ENCODE measurements at places on chromosomes 7 and 10.

- DNase-seq = no peak
These were observed 25.3 kb upstream of the SMARCD3 start for GRCh38 chr7:151273651-151274390.

- DNase-seq = no peak
These were observed 29.0 kb downstream of the AGAP3 start for GRCh38 chr7:151115121-151115835.

- DNase-seq = no peak
These were observed 28.9 kb downstream of the ADD3 start for GRCh38 chr10:110036640-110037039.

- no peak for DNase-seq
These were observed 177.9 kb downstream of the RPS24 start for GRCh38 chr10:78211561-78212051.

- DNase-seq = no peak
These were observed 49.8 kb upstream of the LEP start for GRCh38 chr7:128191136-128191844.

GRCh38 chr7:95586951-95587301 is 9.4 kb downstream of the PDK4 start:
- DNase-seq = no peak

DNA sequence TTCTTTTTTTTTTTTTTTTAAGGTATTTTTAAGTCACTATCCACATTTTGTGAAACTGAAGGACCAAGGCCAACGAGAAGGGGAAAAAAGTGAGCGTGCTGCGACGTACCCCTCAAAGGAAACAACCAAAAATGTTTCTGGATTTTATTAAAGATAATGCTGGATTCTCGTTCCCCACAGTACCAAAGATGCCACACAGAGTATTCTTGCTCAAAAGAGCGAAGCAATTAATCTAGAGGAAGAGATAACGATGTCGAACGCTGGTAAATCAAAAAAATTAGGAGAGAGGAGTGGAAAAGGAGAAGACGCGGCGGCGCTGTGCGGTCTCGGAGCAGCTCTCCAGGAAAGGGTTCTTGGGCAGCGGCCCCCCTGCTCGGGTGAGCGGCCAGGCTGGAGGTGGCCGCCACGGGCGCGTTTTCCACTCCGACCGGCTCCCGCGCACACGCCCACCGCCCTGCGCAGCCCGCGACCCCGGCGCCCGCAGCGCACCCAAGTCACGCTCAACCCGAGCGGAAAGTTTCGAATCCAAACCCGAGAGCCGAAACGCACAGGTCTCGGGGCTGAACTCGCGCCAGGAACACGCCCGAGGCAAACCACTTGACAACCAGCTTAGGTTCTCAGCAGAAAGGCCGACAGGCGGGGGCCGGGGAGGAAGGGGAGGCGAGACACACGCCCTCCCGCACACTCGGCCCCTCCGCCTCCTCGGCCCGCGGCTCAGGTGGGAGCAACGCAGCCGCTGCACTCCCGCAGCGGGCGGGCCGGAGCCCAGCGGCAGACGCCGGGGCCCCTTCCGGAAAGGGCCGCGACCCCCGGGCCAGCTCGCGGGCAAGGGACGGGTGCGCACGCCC is 989 bp downstream of the SRPK2 start:
- DNase-seq = no peak

DNA sequence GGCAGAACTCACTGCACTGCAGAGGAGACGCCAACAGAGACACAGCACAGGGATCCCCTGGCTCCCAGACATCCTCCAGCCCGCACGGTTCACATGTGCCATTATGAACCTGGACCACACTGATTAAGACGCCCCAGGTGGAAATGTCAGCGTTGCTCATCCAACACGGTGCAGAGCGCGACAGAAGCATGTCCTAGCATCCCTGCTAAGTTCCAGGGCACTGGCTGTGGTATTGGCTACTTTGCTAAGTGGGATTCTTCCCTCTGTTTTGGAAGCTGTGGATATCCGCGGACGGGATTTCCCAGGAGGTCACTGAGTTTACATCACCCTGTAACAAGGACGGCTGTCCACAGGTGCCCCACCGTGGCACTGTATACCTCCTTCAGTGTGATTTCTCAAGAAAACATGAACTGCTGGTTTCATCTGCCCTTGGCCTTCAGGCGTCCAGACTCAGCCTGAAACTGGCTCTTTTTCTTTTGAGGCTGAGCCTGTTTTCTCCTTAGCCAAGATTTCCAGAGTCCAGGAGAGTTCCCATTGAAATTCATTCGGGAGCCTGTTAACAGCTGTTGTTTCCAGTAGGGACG is 324.0 kb downstream of the WDR37 start:
- no peak for DNase-seq

DNA sequence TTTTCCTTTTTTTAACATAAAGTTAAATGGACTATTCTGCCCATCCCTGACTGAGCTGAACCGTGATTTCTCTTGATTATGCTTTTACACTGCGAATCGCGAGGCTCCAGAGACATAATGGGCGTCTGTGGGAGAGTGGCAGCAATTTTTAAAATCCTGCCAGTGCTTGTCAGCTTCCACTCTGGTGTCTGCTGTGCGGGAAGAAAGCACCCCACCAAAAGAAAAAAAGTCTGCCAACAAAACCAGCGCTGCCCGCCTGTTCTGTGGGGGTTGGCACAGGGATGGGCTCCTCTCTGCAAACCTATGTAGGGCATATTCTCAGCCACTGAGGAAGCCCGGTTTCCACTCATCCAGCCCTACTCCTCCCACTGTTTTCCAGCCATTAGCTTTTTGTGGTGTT is 592.3 kb upstream of the GALNT17 start:
- no peak for DNase-seq

DNA sequence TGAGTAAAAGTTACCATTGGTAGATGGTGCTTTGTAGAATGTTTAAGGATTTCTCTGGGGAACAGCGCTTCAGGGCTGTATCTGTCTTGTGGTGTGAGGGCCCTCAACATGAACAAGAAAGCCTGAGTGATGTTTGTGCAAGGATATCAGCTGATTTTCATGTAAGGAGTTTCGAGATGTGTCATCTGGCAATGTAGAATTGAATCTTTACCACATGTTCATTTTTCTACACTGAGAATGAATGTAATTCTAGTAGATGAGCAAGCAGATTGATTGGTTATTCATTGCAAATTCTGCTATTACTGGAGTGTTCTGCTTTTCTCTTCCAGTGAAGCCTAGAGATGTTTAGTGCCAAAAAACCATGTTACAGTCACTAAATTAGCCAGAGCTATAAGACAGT is 87.7 kb downstream of the ST7 start:
- DNase-seq = no peak

DNA sequence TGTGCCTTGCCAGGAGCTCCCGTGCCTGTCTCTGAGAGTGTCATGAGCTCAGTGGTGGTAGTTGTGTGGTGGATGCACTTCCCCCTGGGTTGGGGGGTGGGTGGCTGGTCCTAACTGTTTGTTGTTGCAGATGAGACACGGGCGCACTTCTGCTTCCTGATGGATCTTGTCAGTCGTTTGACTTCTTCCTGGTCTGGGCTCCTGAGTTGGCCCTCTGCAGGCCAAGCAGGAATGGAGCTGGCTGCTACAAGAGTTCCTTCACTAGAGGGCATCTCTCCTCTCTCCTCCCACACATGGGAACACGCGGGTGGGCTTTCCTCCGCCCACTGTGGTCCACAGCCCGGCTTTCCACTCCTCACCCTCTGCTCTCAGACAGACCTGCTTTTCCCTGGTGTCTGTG is 82.0 kb downstream of the BMS1 start:
- DNase-seq = no peak

DNA sequence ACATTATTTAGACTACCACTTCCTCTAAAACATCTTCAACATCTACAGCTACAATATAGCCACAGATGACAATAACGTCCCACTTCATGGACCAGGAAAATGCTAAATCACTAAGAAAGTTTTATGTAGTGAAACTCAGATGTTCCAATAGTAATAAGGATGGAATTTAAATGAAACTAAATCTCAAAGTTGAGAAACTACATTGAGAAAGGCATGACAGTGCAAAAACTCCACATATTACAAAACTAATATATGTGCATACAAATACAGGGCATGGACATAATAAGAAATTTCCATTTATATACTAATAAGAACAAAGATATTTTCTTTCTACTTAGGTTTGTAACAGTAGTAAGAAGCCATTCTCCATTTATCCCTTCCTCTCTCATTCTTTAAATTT is 31.1 kb downstream of the POT1 start:
- DNase-seq = no peak

GRCh38 chr10:100470367-100470766 is 7.6 kb downstream of the WNT8B start:
- DNase-seq = no peak

- DNase-seq = no peak
These were observed 245.5 kb downstream of the REEP3 start for GRCh38 chr10:63766745-63767137.

DNA sequence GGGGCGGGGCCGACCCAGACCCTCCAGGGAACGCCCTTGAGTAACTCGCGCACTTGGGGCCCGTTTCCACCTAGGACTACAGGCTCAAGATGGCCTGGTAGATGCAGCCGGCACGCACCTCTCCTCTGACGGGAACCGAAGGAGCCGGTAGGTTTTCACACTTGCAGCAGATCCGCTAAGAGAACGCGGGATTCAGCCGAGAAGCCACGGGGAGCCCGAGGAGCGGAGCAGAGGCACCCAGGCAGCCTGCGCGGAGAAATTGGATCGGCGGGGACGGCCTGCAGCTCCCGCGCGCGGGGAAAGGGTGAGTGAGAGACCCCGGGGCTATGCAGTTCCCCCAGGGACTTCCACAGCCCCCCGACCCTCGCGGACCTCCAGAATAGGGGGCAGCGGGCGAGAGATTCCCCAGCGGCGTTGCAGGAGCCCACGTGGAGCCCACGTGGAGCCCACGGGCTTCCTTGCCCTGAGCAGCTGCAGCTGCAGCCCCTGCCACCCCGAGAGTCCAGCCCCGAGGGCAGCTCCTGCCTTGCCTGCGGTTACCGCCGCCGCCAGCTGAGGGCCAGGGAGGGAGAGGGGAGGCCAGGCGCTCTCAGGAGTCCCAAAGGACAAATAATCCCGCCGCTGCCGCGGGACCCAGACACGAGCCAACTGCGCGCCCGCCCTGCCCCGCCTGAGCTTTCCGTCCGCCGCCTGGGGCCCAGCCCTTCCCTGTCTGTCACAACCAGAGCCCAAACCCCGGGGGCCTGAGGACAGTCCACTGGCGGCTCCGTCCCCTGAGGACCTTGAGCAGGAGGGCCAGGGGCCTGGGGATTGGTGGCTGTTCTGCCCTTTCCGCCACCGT is 13.1 kb downstream of the IFT22 start:
- no peak for DNase-seq

GRCh38 chr7:15947754-15948153 is 261.3 kb upstream of the MEOX2 start:
- no peak for DNase-seq

- DNase-seq = no peak
These were observed 70.8 kb downstream of the CREB5 start for GRCh38 chr7:28483112-28483511.

DNA sequence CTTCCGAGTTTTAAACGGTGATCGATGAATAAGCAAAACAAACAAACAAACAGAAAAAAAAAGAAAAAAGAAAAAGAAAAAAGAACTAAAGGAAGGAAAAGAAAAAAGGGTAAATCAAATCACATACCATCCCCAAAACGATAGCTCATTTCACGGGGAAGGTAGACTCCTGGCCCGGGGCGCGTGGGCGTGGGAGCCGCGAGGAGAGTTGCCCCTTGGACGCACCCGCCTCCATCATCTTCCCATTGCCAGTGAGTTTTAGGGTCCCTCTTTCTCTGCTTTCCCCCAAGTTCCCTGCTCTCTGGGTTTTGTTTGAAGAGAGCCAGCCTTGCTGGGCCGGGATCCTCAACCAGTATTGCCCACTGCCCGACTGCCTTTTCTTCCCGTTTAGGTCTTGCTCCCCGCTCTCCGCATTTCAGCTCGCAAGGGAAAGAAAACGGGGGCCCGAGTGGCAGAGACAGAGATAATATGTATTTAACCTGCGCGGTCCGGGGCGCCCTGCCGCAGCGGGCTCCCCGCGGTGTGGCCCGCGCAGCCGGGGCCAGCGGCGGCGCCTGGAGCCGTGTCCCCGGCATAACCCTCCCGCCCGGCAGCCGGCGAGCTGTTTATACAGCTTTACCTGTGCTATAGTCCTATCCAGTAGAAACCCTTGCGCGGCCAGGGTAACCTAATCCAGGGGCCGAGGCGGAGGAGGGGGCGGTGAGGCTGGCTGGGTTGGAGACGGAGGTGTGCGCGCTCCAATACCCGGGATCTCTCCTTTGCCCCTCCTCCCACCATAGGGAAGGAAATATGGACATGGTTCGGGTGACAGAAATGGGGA is 5.2 kb upstream of the GATA3 start:
- no peak for DNase-seq

GRCh38 chr10:124145109-124145870 is 51.9 kb upstream of the CHST15 start:
- DNase-seq = no peak

- no peak for DNase-seq
These were observed 457.4 kb downstream of the DNAJB6 start for GRCh38 chr7:157793973-157794745.

GRCh38 chr10:75205908-75206307 is 4.7 kb upstream of the VDAC2 start:
- no peak for DNase-seq

Measured in NCI-H2081 treated with DMSO at 0.1 percent for 48 hours (cell line).